ENCODE measurements at places on chromosomes 6 and 20. TPM values are rescaled to one million over a fixed set of nuclear protein-coding genes. Genes with fewer than 3 reads are reported as not detected.

RWDD1 gene
- total RNA-seq = 31.6 TPM

KCNQ2 gene
- not detected for total RNA-seq

DEFB110 gene
- not detected for total RNA-seq

NTSR1 gene
- total RNA-seq = 0.66 TPM

CASS4 gene
- total RNA-seq = 12.4 TPM

E2F1 gene
- 1.8 TPM for total RNA-seq

NNAT gene
- 1.5 TPM for total RNA-seq

MYLK4 gene
- total RNA-seq = 0.44 TPM

GINS1 gene
- total RNA-seq = 9.6 TPM

ZNF451 gene
- total RNA-seq = 70.0 TPM

CLPSL2 gene
- total RNA-seq = not detected

RAMACL gene
- 2.5 TPM for total RNA-seq

SPTLC3 gene
- 5.8 TPM for total RNA-seq

CCM2L gene
- not detected for total RNA-seq

PRL gene
- not detected for total RNA-seq

ANGPT4 gene
- not detected for total RNA-seq

SEC63 gene
- total RNA-seq = 27.0 TPM

RAET1E gene
- 2.2 TPM for total RNA-seq

FOXS1 gene
- total RNA-seq = not detected

All from smooth muscle cell of trachea (primary cell).